ENCODE measurements at places on chromosomes 11 and 22.

DNA sequence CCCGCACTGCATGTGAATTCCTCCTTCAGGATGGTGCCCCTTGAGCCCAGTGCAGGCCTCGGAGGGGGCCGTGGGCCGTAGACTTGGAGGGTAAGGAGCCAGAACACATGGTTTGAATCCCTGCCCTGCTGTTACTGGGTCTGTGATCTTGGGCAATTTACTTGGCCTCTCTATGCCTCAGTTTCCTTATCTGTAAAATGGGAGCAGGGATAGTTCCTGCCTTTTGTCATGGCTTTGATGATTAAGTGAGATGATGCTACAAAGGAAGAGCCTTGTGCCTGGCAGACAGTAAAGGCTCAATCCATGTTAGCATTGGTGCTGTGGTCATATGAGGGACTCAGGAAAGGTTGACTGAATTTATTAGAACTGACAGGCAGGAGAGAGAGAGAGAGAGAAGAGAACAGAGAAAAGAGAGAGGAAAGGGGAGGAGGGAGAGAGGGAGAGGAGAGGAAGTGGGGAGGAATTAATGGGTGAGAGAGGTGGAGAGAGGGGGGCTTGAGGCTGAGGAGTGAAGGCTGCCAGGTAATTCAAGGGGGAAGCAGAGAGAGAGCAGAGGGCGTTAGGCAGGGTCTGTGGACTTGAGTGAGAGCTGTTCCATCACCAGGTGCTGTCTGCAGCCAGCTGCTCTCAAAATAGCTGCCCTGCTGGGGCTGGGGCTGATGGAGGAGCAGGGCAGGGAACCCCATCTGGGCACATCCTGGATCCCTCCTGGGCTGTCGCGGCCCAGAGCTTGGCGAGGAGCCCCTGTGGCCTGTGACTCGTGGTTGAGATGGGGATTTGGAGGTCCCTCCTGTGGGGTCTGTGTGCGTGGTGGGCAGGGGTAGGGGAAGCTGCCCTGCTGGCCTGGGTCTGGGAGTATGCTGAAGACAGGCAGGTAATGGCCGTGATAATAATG, 44.1 kb downstream of the MCM5 start:
- DNase-seq = no peak

- DNase-seq = no peak
Measured at GRCh38 chr22:46336119-46337078, 885 bp downstream of the TRMU start.

DNA sequence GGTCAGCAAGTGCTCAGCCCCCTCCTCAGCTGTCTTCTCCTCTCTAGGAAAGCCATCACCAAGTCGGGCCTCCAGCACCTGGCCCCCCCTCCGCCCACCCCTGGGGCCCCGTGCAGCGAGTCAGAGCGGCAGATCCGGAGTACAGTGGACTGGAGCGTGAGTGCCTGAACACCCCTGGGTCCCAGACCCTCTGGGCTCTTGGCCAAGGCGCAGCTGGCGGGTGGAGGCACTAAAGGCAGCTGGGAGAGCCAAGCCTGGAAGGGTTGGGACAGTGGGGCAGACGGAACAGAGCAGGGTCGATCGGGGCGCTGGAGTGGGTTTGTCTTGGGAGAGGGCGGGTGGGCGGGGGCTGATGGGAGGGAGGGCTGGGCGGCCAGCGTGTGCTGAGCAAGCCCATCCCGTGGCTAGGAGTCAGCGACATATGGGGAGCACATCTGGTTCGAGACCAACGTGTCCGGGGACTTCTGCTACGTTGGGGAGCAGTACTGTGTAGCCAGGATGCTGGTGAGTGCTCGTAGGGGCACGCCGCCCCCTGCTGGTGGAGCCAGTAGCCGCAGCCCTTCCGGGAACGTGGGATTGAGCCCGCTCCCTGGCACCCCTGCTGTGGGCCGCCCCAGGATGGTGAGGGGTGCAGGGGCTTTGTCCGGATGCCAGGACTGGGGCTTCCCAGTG, 14.1 kb upstream of the MDK start:
- DNase-seq = peak; percentile 61

GRCh38 chr11:78731027-78731426, 156.4 kb upstream of the NARS2 start:
- no peak for DNase-seq

DNA sequence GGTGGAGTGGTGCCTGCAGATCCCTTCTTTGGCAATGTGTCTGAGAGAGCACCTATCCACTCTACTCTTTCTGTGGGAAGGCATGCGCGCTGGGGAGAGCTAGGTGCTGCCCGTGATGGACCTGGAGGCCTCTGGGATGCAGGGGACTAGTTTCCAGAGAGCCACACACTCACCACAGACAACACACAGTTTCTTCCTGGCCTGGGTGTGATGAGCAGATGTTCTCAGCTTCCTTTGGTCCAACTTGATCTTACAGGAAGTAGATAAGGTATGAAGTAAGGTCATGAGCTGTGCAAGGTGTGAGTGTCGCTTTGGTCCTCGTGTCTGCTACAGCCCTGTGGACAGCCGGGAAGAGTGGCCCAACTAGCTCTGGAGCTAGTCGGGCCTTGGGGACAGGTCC, 27.3 kb upstream of the SUSD2 start:
- no peak for DNase-seq

DNA sequence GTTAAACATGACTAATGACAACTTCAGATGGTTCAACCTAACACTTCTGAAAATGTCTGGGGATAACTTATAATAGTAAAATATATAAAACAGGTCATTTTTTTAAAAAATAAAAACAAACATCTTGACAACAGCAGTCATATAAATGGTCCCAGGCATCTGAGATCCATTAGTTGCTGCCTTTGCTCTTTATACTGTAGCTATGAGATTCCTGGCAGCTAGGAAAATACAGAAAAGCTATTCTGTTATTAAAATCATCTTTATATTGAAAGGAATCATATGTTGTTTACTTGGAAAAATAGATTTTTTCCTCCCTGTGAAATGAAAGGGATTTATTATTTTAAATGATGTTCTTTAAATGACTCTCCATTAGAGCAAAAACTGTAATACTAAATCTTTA, 55.7 kb upstream of the DEUP1 start:
- DNase-seq = no peak

DNA sequence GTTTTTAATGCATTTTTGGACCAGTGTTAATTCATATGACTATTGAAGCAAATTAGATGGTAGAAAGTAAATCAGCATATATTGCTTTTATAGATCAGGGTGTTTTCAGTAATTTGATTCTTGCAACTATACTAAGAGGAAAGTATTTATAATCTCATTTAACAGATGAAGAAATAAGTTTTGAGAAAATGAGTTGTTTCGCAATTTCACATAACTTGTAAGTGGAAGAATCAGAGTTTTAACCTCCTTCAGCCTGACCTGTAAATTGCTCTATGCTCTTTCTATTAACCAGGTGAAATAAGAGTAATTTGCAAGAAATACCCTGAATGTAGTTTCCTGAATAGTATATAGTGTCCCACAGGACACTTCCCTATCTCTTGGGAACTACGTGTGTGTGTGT, 1106.8 kb upstream of the RAG2 start:
- DNase-seq = no peak

- DNase-seq = no peak
Measured at GRCh38 chr22:38696606-38697424, 3.9 kb downstream of the JOSD1 start.

GRCh38 chr22:46090631-46091201, 59.6 kb upstream of the PPARA start:
- DNase-seq = no peak

GRCh38 chr22:39518996-39519680, 1.2 kb upstream of the ATF4 start:
- no peak for DNase-seq

DNA sequence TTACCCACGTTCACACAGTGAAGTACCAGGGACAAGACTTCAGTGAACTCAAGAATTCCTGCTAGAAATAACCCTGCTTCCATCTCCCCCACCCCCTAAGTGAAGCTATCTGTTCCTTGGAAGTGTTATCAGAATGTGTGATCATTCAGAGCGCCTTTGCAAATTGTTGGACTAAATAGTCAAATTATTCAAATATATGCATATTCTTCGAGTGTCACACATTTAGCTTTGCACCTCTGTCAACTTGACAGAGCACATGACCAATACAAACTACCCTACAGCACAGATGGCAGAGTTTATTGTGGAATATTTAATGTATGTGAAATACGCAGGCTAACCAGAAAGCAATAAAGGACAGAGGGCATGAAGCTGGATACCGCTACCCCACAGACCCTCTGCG, 2.6 kb upstream of the BDNF start:
- no peak for DNase-seq

DNA sequence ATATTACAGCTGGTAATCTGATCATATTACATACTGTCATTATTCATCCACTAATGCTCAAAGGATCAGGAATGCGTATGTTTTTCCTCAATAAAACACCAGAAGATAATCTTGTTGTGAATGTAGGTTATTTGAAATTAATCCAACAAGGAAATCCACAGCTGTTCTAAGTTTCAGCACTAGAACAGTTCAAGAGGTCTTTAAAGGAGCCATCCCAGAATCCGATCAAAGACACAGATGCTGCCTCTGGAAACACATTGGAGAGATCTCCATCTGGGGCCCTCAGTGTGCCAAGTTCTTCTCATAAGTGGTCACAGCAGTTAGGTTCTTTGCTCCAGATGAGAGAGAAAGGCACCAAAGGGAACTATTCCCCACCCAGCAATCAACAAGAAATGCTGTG, 1955.1 kb upstream of the RAG2 start:
- DNase-seq = no peak

- DNase-seq = no peak
Measured at GRCh38 chr11:74749965-74750296, 1.3 kb downstream of the RNF169 start.

GRCh38 chr22:23404689-23405365, 175.3 kb downstream of the IGLL1 start:
- no peak for DNase-seq

Measured in activated CD4-positive, alpha-beta T cell treated with anti-CD3 and anti-CD28 coated beads, Interleukin-2, amount 50 U/mL, for 24 hours (primary cell).